Retinal pigment epithelial cell (primary cell): ENCODE measurements at places on chromosomes 3 and 15.

DNA sequence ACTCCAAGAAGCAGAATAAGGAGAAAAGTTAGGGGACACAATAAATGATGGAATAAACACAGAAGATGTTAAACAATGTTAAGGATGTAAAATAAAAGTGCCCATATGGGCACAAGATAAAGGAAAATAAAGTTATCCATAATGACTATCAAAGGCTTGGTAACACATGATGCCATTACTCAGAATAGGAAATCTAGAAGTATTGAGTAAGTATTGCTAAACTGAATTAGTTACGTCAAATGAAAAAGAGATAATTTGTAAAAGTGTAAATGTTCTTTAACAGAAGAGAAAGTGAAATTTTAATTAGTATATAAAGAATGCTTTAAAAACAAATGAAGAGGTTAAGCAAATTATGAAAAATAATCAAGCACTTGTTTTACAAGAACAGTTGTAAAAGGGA lies 6.7 kb downstream of the COPS2 start:
- DNase-seq = no peak

DNA sequence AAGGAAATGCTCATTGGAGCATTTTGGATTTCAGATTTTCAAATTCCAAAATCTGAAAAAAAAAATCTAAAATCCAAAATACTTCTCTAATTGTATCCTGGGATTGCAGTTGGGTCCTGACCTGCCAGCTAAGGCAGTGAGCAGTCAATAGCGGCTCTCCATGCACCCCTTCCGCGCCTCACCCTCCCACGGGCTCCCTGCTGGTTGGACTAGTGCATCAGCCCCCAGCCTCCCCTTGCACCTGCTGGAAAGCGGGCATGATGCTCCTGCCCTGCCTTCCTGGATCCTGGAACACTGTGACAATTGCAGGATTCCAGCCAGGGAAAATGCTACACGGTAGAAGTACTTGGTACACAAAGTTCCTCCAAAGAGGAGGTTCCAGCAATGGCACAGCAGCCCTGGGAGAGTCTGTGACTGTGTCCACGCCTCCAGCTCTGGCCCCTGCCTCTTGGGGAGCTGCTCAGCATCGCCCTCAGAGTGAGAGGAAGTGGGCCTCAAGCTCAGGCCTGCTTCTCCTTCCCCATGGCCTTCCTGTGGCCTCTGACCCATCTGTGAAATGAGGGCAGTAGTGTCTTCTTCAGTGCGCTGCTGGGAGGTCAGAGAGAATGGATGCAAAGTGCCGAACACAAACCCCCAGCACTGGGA lies 39.5 kb upstream of the CHRNB4 start:
- no peak for DNase-seq

DNA sequence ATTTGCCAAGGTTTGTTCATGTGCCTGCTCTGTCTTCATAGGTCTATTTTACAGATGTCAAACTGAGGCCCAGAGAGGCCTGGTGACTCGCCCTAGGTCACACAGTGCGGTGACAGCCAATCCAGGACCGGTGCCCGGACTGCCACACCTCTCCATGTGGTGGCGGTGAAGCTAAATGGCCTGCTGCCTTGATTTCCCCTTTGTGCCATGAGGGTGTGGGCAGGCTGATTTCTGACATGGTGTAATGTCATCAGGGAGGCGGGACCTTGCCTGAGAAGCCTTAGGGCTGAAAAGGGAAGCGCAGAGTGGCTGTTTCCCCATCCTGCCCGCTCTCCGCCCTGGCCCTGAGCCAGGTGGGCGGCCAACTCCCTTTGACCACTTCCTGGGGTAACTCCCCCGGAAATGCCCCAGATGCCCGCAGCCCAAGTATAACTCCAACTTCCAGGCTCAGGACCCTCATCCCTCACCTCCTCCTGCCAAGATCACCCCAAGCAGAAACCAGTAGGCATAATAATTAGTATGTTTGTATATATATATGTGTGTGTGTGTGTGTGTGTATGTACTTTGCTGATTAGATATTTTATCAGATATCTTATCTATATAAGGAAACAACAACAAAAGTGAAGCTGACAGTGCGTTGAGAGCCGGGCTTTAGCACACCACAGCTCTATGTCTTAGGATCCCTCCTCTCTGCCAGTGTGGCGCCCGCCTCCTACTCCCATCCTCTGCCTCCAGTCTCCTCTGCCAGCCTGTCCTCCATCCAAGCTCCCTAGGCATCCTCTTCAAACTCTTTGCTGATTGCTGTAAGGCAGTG lies 63.9 kb downstream of the IQSEC1 start:
- no peak for DNase-seq

- DNase-seq = peak; percentile 79
Observed at GRCh38 chr15:30922480-30923311, 19.0 kb downstream of the FAN1 start.

DNA sequence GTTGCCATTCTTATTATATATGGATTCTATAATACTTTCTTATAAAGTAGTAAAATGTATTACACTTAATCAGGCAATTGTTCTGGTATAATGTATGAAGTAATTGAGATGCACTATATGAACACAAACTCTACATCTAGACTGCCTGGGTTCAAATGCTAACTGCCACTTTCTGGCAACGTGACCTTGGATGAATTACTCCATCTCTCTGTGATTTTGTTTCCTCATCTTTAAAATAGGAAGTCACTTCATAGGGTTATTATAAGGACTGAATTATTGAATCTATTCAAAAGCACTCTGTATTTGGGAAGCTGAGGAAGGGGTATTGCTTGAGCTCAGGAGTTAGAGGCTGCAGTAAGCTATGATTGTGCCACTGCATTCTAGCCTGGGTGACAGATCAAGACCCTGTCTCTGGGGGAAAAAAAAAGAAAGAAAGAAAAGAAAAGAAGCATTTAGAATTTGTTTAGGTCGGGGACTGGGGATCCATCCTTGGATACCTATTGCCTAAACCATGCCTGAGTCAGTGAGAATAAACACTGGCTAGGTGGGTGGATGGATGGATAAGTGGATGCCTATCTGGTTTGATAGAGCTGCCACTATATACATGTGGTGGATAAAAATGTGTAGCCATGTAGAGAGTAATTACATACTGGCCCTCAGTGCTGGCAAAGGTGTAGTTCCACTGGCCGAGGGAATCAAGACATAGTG lies 2.5 kb downstream of the TM4SF1 start:
- no peak for DNase-seq

DNA sequence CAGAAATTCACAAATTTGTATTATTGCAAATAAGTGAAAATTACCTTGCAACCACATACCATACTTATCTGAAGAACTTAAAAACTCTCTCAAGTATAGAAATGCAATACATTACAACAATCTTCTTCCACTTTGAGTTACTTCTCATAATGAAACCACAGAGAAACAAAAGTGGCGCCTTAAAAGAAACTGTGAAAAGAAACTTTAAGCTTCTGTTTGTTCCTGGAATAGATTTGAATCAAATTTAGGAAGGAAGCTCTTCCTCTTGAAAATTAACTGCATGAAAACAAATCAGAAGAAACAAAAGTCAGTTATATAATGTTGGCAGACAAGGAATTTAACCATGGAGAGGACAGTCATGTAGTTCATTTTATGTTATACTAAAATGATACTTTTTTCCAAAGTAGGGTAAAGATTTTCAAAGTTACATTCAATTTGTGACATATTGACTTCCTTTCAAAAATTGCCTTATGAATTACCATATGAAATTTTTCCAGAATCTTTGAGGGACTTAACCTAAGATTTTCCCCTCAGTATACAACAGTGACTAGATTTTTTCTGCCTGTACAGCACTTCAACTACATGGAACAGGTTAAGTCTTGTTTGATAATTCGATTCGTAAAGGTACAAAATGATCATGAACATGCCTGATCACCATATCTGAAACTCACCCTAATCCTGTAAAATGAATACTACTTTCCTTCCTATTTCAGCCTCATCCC lies 57.6 kb upstream of the TNFSF10 start:
- DNase-seq = no peak

DNA sequence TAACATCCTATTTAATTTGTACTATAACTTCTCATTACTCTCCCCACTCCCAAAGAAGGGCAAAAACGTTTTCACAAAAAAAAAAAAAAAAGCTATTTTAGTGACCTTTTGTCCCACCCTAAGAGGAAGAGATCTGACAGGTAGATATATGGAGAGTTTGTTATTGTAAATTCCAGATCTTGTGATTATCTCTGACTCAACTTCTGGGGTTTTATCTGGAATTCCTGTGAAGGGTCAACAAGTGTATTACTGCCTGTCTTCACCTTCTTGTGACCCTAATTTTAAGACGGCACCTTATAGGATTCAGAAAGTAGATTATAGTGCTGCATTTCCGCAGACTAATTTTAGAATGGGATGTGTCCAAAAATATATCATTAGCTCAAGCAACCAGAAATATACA lies 205.9 kb upstream of the CDIN1 start:
- DNase-seq = no peak
